GM18507 (cell line): ENCODE measurements at places on chromosomes 1 and 21.
A peak's percentile ranks its signal among the peaks of the same experiment; 100 is the strongest.

- no peak for DNase-seq
Observed at GRCh38 chr21:35377505-35378090, 328.5 kb upstream of the RUNX1 start.

- DNase-seq, result peak; percentile 8
Observed at GRCh38 chr1:171245458-171246064, 2.7 kb upstream of the FMO1 start.

DNA sequence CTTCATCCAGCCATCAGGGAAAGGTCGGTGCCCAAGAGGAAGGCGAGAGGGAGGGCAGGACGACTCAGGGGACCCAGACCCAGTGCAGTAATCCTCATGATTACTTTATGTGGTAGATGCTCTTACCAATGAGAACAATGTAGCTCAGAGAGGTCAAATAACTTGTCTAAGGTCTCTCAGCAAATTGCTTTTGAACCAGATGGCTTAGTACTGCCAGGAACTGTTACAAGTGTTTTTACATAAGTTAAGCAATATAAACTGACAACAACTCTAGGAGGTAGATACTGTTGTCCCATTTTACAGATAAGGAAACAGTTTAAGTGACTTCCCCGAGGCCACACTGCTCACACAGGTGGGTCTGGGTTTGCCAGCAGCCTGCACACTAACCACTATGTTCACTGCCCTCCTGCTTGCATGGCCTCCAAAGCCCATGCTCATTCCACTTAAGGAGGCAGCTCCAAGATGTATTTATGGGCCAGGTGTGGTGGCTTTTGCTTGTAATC lies 111.7 kb downstream of the LACTBL1 start:
- DNase-seq, result no peak

DNA sequence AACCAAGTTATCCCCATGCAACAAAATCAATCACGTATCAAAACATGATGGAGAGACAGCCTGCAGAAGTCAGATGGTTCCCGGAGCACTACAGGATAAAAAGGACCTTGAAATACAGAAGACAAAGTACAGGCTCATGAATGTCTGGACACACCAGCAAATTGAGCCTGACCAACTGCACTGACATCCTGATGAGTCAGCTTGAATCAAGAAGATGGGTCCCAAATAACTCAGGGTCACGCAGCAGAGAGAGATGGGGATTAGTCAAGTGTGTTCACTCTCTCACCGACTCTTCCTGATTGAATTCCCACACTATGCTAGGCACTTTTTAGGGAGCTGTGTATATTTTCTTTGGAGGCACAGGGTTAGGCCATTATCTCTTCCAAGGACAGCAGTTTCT lies 71.1 kb upstream of the DIRAS3 start:
- DNase-seq, result no peak

- DNase-seq, result no peak
Observed at GRCh38 chr1:87785386-87785785, 456.7 kb downstream of the LMO4 start.
